ENCODE measurements at places on chromosomes 13 and 19.

DNA sequence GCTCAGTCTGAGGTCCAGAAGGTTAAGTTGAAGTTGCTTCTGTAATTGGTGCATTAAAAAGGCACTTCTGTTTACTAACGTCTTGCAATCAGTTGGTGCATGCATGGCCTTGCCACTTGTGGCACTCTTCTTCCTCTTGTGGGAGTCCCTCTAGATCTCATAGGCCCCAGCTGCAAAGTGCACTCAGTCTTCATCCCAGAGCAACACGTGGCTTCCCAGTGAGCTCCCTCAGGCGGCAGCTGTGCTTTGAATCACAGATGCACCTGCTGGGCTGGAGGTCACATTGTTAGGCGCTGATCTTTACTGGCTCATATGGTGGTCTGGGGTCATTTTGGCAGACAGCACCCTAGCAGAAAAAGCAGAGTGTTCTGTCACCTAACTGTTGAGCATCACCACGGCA, 215.7 kb downstream of the ZNF536 start:
- no peak for DNase-seq

DNA sequence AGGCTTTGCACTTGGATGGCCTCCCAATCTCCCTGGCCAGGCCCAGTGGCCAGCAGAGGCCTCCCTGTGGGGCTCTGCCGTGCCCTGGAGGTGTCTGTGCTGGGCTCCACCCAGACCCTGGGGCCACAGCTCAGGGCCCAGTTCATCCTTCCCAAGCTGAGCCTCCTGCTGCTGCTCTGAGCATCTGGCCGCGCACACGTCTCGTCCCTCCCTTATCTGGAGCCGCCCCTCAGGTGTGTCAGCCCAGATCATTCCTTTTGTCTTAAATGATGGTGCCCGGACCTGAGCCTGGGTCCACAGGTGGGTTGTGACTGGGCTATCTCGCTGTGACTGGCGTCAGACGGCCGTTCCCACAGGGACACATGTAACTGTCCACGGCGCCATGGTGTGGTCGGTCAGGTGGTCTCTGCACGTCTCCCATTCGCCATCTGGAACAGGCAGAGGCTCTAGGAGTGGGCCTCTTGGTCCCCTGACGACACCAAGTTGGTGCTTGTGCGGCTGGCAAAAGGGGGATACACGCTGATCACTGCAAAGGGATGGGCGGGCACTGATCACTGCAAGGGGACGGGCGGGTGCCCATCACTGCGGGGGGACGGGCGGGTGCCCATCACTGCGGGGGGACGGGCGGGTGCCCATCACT, 14.3 kb upstream of the ZNF554 start:
- no peak for DNase-seq

DNA sequence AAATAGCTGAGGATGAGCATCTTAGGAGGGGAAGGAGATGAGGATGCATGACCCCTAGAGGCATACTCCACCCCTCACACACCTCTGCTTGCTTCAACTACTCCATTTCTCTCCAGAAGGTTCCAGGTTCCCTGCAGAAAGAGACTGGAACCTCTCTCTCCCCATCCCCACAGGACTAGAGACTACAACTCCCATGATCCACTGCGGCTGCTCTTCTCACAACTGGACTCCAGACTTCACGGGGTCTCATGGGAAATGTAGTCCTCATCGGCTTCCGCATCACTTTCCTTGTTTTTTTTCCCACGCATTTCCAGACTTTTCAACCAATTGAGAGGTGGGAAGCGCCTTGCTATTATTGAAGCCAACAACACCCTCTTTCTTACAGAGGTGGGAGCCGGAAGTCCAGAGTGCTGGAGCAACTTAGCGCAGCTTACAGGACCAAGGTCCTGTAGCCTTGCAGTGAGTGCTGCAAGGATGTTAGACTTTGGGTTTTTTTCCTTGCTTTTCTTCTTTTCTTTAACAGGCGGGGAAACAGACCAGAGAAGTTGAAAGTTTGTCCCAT, 13.9 kb upstream of the CACNG6 start:
- peak; percentile 82 for DNase-seq

- no peak for DNase-seq
Measured at GRCh38 chr19:30006207-30006606, 64.2 kb downstream of the URI1 start.

GRCh38 chr13:72565893-72566292, 161.5 kb downstream of the MZT1 start:
- peak; percentile 47 for DNase-seq

GRCh38 chr13:24228852-24229458, 68.4 kb downstream of the SPATA13 start:
- DNase-seq = peak; percentile 62

DNA sequence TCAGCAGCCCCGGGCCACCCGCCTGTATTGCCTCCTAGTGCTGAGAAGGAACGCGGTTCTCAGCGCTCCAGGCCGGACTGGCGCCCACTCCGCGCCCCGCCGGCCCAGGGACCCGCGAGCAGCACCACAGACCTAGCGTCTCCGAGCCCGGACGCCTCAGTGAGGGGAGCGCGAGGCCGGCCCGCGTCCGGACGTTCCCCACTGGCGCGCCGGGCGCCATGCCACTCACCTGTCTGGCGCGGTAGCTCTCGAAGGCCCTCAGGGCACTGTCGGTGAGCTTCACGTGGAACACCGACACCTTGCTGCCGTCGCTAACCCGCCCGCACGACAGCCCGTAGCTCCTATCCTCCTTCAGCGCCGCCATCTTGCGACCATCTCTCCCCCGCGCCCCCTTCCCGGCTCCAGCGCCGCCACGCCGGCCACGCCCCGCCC, at the start of gene ELL:
Gene ELL (minus strand): TSS at position 379 of the 432 bp plus-strand sequence. CDS start 15 bp downstream, at position 364.
- no peak for DNase-seq

GRCh38 chr19:35142606-35143230, 337 bp upstream of the FXYD7 start:
- peak; percentile 45 for DNase-seq

DNA sequence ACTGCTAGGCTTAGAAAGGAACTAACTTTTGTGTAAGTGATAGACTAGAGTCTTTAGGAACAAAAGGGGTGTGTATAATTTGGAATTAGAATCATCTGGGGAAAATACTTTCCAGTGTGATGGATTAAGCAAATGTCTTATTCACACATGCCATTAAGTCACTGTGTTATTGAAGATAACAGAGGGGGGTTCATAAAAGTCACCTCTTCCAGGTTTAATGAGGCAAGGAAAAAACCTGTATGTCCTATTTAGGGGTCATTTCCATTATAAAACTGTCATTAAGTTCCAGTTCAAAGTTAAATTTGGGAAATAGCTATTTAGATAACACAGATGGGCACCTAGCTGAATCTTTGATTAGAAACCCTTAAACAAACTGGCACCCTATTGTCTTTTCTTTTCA, 505.0 kb upstream of the GPC6 start:
- DNase-seq = no peak

DNA sequence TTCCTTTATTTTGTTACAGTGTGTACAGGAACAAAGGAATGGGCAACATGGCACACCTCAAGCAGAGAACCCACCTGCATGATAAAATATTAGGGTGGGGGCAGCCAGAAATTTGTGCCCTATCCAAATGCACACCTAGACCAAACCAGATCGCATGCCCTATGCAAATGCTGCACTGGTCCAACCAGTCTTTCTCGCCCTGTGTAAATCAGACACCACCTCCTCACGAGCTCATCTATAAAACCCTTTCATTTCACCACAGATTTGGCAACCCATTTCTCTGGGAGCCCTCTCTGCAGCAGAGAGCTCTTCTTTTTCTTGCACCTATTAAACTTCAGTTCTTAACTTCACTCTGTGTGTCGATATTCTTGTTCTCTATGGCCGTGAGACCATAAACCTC, 1559.2 kb downstream of the SLITRK1 start:
- no peak for DNase-seq

GRCh38 chr19:24048261-24048660, 38.7 kb upstream of the ZNF254 start:
- DNase-seq = no peak

DNA sequence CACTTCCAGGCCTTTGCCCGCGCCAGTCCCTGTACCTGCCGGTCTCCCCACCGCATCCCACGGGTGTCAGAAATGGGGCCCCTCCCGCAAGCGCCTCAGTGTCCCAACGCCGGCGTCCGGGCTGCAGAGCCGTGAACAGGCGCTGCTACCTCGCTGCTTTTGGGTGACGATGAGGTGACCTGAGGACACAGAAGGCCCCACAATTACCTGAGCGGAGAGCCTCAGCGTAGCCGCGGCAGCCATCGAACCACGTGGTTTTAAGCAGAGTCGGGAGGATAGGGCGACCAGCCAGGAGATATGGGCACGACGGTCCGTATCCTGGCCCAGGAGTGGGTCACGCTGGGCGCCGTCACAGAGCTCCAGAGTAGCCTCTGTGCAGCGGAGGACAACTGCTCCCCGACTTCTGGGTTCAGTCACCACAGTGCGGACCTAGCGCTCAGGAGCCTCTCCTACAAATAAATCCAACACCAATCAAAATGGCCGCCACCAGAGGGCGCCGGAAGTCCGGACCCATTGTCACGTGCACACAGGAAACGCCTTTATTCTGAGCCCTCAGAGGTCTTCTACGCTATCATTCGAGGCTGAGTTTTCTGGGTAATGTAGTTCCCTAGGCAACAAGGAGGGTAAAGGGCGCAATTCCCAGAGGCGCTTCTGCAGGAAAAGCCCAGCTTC, at the start of gene ZNF814:
Gene ZNF814 (minus strand): TSS at position 478 of the 672 bp plus-strand sequence. CDS start 235 bp downstream, at position 243.
- DNase-seq = peak; percentile 88

GRCh38 chr13:58343076-58343475, 711.5 kb downstream of the PCDH17 start:
- peak; percentile 1 for DNase-seq

GRCh38 chr13:30047154-30047874, 196.9 kb upstream of the UBL3 start:
- DNase-seq = no peak

DNA sequence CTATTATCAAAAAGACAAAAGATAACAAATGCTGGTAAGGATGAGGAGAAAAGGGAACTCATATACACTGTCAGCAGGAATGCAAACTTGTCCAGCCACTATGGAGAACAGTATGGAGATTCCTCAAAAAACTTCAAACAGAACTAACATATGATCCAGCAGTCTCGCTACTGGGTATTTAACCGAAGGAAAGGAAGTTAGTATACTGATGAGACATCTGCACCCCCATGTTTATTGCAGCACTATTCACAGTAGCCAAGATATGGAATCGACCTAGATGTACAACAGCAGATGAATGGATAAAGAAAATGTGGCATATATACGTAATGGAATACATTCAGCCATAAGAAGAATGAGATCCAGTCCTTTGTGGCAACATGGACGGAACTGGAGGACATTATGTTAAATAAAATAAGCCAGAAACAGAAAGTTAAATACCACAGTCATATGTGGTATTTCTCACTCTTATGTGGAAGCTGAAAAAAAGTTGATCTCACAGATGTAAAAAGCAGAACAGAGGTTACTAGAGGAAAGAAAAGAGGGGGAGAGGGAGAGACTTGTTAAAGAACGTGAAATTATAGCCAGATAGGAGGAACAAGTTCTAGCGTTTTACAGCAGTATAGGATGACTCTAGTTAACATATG, 83.2 kb downstream of the RUBCNL start:
- no peak for DNase-seq

DNA sequence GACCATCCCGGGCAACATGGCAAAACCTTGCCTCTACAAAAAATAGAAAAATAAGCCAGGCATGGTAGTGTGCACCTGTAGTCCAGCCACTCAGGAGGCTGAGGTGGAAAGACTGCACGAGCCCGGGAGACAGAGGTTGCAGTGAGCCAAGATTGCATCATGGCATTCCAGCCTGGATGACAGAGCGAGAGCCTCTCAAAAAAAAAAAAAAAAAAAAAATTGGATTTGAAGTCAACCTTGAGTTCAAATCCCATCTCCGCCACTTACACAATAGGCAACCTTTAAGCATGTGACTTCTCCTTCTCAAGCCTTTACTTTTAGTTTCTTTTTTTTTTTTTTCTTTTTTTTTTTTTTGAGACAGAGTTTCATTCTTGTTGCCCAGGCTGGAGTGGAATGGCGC, 12.0 kb downstream of the KASH5 start:
- peak; percentile 18 for DNase-seq

DNA sequence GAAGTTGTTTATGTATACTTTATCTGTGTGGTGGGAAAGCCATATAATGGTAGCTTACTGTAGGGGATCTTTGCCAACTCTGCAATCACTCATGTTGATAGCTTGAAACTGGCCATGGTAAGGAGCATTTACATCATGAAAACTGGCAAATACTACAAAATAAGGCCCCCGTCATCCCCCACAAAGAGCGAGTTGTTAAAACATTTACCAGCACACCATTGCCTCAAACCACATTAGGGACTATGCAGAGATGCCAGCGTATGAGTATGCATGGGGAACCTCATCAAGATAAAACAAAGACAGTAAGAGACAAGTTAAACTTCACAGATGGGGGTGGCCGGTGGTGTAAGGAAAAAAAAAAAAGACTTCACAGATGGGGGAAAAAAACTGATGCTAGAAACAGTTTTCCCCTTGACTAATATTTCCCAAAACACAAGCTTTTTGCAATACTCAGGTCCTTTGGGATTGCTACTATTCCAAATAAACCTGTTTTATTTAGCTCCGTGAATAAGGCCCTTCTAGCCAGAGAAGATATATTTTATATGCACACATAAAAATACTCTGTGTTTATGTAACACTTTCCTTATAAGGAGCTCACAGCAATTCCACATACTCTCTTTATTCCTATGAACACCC, 70.6 kb upstream of the SERP2 start:
- DNase-seq = no peak

- DNase-seq = peak; percentile 80
Measured at GRCh38 chr19:46624958-46625661, at the start of gene PTGIR. PTGIR (minus strand) TSS chr19:46625089; CDS start chr19:46624225, 864 bp downstream.

DNA sequence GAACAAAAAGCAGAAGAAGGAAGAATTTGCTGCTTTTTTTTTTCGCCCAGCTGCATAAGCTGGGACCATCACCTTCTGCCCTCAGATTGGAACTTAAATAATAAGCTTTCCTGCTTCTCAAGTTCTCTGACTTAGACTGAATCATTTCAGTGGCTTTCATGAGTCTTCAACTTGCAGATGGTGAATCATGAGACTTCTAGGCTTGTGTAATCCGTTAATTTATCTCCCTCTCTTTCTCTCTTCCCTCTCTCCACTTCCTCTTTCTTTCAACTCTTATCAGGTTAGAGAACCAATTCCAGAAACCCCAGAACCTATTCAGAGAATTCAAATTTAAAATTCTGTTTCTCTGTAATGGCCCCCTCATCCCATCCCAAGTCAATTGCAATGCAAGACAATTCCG, 1153.7 kb downstream of the PCDH9 start:
- DNase-seq = no peak

GRCh38 chr19:27775395-27775794, 1437.6 kb downstream of the UQCRFS1 start:
- DNase-seq = no peak

DNA sequence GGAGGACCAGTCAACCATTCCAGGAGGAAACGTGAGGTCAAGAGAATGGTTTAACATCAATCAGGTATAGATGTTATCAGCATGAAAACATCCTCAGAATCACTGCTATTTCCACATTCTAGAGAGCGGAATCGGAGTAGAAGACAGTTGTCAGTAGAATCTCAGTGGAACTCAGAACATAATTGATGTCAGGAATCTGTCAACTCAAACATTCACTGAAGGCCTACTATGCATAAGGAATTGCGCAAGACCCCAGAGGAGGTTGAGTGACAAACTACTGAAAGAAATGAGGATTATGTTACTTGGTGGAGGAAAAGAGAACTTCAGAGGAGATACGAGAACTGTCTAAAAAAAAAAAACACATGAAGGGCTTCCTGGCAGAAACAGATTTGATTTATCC, 97.8 kb downstream of the LHFPL6 start:
- DNase-seq = no peak
